CD4-positive, alpha-beta T cell treated with Interleukin-21 for 1 hour (primary cell): ENCODE measurements at places on chromosomes 16 and 17.

DNA sequence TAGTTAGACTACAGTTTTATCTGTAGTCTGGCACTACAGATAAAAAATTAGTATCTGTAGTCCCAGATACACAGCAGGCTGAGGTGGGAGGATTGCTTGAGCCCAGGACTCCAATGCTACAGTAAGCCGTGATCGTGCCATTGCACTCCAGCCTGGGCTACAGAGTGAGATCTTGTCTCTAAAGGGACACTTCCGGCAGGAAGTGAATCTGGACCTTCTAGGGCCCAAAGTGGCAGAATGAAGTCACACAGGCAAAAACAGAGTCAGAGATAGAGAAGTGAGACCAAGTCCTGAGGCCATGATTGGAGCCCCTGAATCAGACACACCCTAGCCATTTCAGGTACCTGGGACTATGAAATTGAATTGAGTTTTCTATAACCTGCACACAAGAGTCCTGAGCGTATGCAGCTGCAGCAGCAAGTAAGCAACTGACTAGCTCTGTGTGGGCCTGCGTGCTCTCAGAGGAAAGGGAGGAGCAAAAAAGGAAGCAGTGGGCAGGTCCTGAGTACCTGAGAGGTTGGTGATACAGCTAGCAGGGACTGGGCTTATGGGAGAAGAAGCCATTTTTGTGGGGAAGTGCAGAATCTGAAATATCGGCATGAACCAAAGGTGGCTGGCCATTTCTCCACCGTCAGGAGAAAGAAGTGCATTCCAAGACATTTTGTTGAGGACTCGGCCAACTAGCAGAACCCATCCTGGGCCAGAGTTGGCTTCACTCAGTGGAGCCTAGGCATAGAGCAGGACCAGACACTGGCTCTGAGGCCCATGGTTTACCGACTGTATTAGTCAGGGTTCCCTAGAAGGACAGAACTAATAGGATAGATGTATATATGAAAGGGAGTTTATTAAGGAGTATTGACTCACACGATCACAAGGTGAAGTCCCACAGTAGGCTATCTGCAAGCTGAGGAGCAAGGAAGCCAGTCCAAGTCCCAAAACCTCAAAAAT is 27.2 kb upstream of the BRD7 start:
- DNase-seq = no peak

GRCh38 chr16:12618515-12618914 is 185.2 kb downstream of the CPPED1 start:
- no peak for DNase-seq

DNA sequence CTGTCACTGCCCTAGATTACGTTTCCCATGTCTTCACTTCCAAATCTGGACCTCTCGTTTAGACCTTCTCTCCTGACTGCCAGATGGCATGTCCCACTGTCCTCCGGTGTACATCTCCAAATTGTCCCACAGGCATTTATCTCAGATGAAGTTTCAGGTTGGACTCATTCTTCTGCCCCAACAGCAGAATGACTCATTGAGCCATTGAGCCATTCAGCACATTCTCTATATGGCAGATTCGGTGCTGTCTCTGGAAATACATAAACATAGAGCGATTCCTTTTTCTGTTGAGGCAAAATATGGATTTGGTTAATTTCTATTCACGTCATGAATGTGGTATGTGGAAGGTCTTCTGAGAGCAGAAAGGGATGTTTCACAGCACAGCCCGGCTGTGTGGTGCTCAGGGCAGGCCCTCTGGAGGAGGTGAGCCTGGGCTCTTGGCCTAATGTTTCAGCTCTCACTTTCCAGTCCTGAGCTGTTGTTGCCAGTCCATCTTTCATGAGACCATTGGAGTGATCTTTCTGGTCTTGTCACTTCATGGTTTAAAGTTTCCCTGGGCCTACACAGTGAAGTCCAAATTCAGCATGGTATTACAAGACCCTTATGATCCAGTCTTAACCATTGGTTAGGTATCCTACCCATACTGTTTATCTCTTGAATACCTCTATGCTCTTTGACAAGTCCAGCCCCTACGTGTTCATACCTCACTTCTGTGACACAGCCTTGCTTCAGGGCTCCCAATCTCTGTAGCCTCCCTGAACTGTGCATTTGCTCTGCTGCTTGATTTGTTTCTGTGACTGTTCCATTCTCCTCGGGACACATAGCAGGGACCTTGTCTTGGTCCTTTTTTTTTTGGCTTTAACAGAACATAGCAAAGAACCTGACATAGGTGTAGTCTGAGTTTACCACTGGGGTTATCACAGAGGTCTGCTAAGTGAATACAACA is 15.9 kb downstream of the HAPSTR1 start:
- no peak for DNase-seq

DNA sequence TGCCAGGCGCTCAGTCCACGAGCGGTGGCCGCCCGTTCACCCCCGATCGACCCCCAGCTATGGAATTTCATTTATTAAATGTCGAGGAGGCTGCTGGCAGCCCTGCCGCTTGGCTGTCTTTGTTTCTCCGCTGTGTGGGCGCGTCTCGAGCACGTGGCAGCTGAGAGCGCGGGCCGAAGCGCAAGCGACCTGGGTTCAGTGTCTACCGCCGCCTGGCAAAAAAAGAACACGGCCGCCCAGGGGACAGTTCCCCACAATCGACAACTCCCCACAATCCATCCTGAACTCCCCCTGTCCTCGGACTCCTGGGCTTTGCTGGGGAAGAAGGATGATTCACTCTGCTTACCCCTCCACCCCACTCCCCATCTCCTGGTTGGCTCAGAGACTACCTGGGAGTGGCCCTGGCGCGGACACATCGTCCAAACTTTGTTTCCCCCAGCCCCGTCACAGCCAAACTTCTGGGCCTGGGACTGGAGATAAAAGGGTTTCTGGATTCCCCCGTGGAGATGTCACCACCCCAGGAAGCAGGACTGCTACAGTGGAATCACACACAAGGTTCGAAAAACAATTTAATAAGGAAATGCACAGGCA is 1.7 kb upstream of the ANKRD13B start:
- DNase-seq = peak; percentile 30

DNA sequence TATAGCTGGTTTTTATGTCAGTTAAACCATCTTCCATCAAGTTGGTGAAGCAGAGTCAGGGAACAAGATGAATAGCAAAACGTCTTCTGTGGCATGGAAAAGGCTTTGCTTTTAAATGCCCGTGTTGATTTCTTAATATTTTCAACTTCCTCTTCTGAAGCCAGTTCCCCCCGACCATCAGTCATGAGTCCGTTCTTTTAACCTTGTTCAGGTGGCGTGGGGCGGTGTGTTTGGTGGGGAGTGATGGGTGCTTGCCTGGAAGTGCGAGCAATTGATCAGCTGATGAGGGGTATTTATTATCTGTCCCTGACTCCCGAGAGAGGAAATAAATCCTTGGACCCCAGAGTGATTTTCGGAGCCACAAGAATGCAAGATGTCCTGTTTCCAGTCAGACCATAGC is 147.1 kb downstream of the WWOX start:
- DNase-seq = no peak

DNA sequence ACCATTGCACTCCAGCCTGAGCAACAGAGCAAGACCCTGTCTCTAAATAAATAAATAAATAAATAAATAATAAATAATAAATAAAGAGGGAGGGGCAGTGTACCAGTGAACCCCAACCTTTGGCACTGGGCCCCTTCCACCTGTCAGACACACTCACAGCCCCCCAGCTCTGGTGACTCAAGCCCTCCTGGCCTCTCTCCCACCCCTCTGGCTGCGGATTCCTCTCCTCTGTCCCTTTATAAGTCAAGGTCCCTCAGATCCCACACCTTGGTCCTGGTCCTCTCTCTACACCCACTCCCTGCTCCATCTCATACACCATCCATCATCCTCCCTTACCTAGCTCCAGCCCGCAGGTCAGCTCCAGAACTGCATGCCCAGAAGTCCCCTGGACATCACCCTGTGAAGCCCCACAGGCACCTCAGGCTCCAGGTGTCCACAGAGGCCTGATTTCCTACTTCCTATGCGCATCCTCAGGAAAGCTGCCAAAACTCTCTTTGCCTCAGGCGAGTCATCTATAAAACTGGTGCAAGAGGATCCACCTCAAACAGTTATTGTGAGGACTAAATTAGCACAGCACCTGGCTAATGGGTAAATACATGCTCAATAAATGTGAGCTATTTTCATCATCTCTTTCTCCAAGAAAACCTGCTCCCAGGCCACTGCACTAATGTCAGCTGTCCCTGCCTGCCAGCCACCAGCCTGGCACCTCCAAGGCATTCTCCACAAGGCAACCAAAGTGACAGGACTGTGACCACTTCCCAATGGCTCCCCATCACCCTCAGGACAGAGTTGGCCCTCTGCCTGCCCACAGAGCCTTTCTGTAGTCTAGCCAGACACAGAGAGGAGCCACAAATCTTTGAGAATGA is 46.8 kb downstream of the BEAN1 start:
- no peak for DNase-seq

DNA sequence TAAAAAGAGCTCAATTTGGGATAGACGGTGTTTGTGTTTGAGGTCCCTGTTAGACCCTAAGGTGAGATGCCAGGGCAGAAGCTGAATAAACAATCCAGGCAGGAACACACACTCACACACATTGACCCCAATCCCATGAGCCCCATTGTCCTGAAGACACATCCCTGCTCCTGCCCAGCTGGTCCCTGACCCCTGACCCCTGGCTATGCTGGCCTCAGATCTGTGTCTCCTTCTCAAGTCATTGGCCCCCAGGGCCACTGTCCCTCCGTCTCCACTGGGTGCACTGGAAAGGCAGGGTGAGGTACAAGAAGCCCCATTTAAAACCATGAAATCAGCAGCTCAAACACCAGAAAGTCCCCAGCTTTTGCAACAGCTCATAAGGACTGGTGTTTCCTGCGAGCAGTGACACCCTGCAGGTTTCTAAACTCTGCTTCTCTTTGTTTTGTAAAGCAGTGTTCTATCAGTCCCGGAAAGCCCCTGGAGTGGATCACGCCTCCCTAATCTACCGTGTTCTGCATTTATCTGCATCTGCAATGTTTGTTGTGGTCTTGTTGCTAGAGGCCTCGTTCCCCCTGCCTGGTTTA is 18.0 kb upstream of the ASGR2 start:
- DNase-seq = peak; percentile 83

DNA sequence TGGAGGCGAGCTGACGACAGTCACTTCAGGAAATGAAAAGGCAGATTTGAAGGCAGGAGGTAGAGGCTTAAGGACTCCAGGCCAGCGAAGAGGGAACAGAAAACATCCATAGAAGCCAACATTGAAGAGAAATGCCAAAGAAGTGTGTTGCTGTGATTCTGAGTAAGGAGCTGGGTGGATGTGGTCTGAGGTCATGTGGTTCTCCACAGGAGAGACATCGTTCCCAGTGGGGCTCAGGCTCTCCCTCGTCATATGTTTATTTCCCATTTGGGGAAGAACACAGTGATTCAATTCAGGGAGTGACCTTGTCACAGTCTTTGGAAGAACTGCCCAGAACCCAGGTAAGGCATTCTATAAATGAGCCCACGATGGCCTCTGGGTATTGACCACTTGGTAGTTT is 6.6 kb upstream of the PMP22 start:
- DNase-seq = no peak

DNA sequence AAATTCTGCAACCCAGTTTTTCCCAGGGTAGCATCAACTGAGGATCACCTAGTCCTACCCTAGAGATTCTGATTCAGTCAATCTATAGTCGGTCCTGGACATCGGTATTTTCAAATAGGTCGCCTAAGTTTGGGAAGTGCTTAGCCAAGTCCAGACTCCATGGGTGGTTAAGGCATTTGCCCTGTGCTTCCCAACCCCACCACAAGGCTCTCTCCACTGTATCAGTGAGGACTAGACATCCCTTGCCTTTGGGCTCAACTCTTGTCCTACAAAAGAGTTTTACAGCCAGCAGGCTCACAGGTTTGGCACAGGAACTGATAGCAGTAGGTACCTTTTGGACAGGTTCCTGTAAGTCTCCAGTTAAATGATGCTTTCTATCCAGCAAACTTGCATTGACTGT is 13.8 kb downstream of the HYDIN start:
- DNase-seq = no peak

GRCh38 chr16:83475108-83475507 is 332.7 kb upstream of the HSBP1 start:
- no peak for DNase-seq

DNA sequence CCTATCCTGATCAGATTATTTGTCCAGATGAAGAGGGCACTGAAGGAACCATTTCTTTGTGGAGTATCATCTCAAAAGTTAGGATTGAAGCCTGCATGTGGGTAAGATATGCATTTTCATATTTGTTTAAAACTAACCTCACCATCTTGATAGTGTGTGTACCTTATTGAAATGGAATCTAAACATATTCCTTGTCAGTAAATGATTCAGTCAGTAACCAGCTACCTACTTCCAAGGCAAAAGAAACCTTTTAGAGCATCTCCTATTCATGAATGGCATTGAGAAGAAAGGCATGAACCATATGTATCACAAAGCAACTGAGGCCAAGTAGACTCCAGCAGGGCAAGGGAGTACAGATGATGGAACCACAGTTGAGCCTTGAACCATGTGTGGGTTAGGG is 57.6 kb downstream of the VMP1 start:
- DNase-seq = no peak

DNA sequence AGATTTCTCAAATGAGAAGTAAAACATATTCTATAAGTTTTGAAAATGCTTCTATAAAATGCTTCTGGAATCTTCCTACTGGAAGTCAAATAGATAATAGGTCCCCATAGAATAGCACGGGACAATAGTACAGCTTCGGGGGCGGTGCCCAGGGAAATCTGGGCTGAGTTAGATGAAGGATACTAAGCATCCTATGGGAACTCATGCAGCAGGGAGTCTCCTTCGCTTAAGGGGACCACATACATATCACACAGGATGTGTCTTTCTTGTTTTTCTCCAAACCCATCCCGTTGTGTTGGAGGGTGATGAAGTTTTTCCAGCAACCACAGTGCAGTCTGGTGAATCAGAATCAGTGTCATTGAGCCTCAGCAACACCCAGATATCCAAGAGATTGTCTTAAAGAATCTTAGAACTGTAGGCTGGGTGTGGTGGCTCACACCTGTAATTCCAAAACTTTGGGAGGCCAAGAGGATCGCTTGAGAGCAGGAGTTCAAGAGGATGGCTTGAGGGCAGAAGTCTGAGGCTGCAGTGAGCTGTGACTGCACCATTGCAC is 84.2 kb downstream of the PITPNC1 start:
- no peak for DNase-seq

GRCh38 chr17:78541488-78542206 is 35.5 kb downstream of the DNAH17 start:
- no peak for DNase-seq

GRCh38 chr17:59202320-59202719 is 7.5 kb upstream of the SMG8 start:
- no peak for DNase-seq

- DNase-seq = peak; percentile 28
These were observed 641 bp downstream of the SBK1 start for GRCh38 chr16:28292731-28293600.

DNA sequence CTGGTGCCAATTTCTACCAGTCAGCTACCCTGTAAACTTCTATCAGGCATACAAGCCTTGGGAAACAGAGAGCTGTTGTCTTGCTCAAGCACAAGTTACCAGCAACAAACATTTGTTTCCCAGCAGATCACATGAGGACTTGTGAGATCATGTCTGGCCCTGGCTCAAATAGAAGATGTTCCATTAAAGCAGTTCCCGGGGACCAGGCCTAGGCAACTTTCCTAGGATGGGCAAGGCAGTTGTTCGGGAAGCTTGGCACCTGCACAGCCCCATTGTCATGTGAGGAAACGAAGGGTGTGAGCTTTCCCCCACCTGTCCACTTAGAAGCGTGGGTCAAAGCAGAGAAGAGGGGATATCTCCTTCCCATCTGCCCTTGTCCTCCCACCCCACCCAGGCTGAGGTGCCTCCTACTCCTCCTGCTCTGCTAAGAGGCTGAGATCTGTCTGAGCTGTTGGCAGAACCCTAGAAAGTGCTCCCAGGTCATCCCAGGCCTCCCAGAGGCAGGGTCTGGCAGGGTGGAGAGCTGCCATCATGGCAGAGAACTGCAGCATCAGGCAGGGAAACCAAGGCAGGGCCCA is 11.2 kb upstream of the SLC47A2 start:
- DNase-seq = no peak
